ENCODE measurements at places on chromosomes 4 and X. TPM values are rescaled to one million over a fixed set of nuclear protein-coding genes. Genes with fewer than 3 reads are reported as not detected.

DNA sequence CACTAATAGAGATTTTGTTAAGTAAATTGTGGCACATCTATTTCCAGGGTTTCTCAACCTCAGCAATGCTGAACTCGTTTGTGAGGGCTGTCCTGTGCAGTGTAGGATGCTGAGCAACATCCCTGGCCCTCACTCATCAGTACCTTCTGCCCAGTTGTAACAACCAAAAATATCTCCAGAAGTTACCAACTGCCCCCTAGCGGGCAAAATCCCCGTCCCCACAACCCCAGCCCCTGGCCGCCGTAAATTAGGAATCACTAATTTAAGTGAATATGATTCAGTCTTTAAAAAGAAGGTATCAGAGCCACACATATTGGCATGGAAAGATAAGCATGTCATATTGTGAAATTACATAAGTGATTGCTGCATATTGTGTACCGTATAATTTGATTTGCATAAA is 123.4 kb downstream of the ASB9 start:
- no peak overlapping the region for H3K27ac ChIP-seq
- H3K36me3 ChIP-seq, result no peaks in the 10 kb centered on the region
- peaks cover 2% of the 10 kb centered on the region for H3K27me3 ChIP-seq
- no peak overlapping the region for H3K4me3 ChIP-seq
- peaks cover 29% of the 10 kb centered on the region for H3K4me1 ChIP-seq
- DNase-seq, result peak; percentile 39

DNA sequence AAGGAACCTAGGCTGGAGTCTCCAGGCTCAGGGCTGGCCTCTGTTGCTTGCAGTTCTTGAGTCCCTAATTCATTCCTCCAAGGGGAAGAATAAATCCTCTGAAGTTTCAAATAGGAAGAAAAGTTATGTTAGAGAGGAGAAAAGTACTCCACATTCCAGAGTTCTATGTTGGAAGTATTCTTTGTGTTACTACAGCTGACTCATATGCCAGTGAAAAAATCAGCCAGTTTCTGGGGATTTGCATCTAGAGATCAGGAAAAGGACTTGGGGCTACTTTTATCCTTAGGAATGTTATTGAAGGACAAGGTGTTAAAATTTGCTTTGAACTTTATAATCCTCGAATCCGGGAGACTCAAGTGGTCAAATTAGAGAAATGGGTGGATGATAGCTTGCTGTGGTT is 11.7 kb upstream of the NUDT9 start:
- H3K4me1 ChIP-seq, result peaks cover 17% of the 10 kb centered on the region
- no peak overlapping the region for H3K27ac ChIP-seq
- no peak overlapping the region for H3K4me3 ChIP-seq
- peaks cover 6% of the 10 kb centered on the region for H3K27me3 ChIP-seq

- H3K27ac ChIP-seq, result no peak overlapping the region
- no peaks in the 10 kb centered on the region for H3K27me3 ChIP-seq
- no peak for DNase-seq
- no peaks in the 10 kb centered on the region for H3K36me3 ChIP-seq
- H3K4me3 ChIP-seq, result no peak overlapping the region
Observed at GRCh38 chr4:186787536-186787935, 63.9 kb upstream of the FAT1 start.

GRCh38 chr4:154464654-154465053 is 26.9 kb downstream of the DCHS2 start:
- peaks cover 9% of the 10 kb centered on the region for H3K27me3 ChIP-seq
- H3K4me1 ChIP-seq, result no peaks in the 10 kb centered on the region
- no peak overlapping the region for H3K4me3 ChIP-seq
- no peaks in the 10 kb centered on the region for H3K36me3 ChIP-seq

- no peak overlapping the region for H3K4me3 ChIP-seq
- peaks cover 3% of the 10 kb centered on the region for H3K27me3 ChIP-seq
- H3K27ac ChIP-seq, result no peak overlapping the region
Observed at GRCh38 chr4:144715230-144715629, 69.3 kb downstream of the HHIP start.

DNA sequence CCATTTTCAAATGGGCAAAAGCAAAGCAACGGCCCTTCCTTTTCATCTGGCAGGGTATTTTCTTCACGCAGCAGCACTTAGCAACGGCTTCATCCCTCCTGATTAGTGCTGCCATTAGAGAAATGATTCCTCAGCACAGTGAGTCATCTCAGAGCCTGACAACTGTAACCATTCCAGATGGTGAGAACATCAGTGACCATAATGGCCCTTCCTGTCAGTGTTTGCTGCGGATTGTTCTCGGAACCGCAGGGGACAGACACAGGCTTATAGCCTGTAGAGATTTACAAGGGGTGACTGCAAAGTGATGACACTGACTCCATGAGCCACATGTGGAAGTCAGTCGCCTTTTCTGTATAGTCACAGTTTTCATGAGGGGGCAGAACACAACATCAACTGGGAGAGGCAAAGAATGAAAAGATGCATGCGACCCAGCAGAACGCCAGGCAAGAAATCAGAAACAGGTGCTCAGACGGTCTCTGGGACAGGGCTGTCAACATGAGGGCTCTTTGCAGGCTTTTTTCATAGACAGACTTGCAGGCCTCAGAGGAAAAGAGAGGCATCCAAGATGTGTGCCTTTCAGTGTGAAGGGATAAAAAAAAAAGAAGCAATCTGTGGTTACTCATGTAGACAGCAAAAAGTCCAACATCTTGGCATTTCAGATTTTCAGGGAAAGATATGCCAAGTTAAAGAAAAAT is 69.9 kb upstream of the FBXW7 start:
- H3K4me1 ChIP-seq, result no peaks in the 10 kb centered on the region
- H3K27me3 ChIP-seq, result no peaks in the 10 kb centered on the region
- no peaks in the 10 kb centered on the region for H3K36me3 ChIP-seq
- DNase-seq, result no peak
- H3K27ac ChIP-seq, result no peak overlapping the region

GRCh38 chrX:38732866-38733265 is 68.4 kb upstream of the MID1IP1 start:
- no peak for DNase-seq
- no peak overlapping the region for H3K4me3 ChIP-seq
- H3K27ac ChIP-seq, result no peak overlapping the region
- no peaks in the 10 kb centered on the region for H3K36me3 ChIP-seq
- H3K4me1 ChIP-seq, result no peaks in the 10 kb centered on the region

- H3K36me3 ChIP-seq, result no peaks in the 10 kb centered on the region
- H3K27ac ChIP-seq, result no peak overlapping the region
- no peaks in the 10 kb centered on the region for H3K4me1 ChIP-seq
- H3K4me3 ChIP-seq, result no peak overlapping the region
- no peaks in the 10 kb centered on the region for H3K27me3 ChIP-seq
Observed at GRCh38 chr4:144872508-144873225, 225.3 kb downstream of the ANAPC10 start.

DNA sequence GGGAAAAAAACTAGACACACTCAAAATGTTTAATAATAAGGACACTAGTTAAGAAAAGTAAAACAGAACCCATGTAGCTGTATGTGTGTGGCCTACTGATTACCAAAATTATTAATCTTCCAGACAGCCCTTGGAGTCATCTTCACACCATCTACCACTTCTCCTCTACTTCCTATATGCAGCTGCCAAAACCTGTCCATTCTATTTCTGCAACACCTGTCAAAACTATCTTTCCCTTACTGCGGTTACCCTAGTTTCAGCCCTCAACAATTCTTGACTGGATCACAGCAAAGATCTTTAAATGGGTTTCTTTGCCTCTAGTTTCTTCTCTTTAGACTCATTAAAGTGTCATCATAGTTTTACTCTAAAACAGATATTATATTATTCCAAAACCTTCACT is 72.6 kb downstream of the GPR82 start:
- no peak overlapping the region for H3K4me3 ChIP-seq
- H3K27ac ChIP-seq, result peak overlapping the region; percentile 69
- H3K4me1 ChIP-seq, result peaks cover 32% of the 10 kb centered on the region
- peaks cover 3% of the 10 kb centered on the region for H3K36me3 ChIP-seq
- H3K27me3 ChIP-seq, result no peaks in the 10 kb centered on the region

DNA sequence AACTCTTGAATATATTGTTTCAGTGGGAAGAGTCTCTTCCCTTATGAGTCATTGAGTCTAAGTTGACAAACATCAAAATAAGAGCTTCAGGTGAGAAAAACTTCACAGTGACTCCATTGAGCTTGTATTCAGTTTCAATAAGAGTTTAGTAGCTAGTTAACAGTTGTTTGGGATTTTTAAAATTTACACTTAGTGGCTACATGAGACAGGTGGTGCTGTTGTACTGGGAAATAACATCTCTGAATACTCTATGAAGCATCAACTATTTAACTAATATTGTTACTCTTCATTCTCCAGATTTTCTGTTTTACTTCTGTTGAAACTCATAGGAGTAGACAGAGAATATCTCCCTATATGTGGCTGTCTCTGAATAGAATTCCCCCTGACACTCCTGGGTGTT is 1609.1 kb downstream of the C4orf33 start:
- no peak overlapping the region for H3K4me3 ChIP-seq
- no peak overlapping the region for H3K27ac ChIP-seq
- no peaks in the 10 kb centered on the region for H3K36me3 ChIP-seq
- H3K4me1 ChIP-seq, result no peaks in the 10 kb centered on the region
- no peak for DNase-seq

- H3K4me1 ChIP-seq, result peaks cover 39% of the 10 kb centered on the region
- peak; percentile 75 for DNase-seq
Observed at GRCh38 chr4:108370291-108371141, 201.8 kb upstream of the LEF1 start.

GRCh38 chr4:179372242-179372641 is 1930.0 kb upstream of the AGA start:
- H3K27me3 ChIP-seq, result no peaks in the 10 kb centered on the region
- H3K36me3 ChIP-seq, result no peaks in the 10 kb centered on the region
- no peak overlapping the region for H3K4me3 ChIP-seq
- no peak overlapping the region for H3K27ac ChIP-seq

DNA sequence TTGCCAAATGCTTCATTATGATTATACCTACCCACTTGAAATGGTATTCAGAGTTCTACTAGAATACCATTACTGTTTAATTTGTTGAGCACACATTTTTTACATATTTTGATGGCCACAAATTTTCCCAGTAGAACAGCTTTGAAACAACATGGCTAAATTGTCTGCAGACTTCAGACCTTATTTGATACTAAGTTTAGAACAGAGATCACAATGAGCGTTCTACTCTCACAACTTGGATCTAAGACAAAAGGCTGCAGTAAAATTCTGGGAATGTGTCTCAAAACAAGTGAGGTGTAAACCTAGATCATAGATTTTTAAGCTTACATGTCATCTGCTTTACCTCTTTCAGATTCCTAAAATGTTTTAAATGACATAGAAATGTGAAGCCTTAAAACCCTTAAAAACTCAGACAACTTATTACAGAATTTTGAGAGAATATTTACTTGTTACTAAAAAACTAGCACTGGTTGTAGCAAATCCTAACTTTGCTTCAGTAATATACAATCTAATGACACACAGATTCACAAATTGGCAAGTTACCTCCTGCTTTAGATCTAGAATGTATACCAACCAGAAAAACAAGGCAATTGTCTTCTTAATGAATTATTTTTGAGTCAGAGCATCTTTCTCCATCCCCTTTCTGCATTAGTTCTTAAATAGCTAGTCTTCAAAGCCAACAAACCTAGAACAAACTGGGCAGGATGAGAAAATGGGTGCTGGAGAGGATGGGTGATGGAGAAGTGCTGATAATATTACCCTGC is 243.3 kb downstream of the SLC7A11 start:
- H3K36me3 ChIP-seq, result no peaks in the 10 kb centered on the region
- DNase-seq, result no peak
- H3K4me1 ChIP-seq, result no peaks in the 10 kb centered on the region
- no peaks in the 10 kb centered on the region for H3K27me3 ChIP-seq

DNA sequence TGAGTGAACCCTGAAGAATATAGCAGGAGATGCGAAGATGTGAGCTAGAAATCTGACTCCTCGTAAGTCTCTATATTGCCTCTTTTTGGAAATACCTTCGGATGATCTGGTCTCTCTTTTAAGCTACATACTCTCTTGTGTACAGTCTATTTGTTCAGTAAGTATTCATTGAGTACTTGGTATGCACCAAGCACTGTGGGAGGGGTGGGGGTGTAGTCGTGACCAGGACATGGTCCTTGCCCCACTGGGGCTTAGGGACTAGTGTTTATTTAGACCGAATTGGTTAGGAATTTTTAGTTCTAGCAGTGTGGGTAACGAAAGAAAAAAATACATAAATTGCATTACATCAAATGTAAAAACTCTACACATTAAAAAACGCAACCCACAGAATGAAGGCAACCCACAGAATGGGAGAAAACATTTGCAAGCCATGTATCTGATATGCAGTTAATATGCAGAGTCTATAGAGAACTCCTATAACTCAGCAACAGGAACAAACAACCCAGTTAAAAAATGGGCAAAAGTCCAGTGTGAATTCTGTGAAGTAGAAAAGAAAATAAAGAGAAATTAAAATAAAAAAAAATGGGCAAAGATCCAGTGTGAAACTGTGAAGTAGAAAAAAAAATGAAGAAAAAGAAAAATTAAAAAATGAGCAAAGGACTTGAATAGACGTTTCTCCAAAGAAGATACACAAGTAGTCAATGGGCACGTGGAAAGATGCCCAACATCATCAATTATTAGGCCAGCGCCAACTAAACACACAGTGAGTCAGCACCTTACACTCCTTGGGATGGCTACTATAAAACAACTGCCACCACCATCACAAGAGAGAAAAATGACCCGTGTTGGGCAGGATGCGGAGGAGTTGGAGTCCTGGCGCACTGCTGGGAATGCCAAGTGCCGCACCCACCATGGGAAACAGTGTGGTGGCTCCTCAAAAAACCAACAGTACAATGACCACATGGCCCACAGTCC is 43.8 kb downstream of the RGS12 start:
- H3K36me3 ChIP-seq, result no peaks in the 10 kb centered on the region
- no peak overlapping the region for H3K27ac ChIP-seq
- H3K27me3 ChIP-seq, result no peaks in the 10 kb centered on the region
- DNase-seq, result no peak
- peaks cover 3% of the 10 kb centered on the region for H3K4me1 ChIP-seq
- H3K4me3 ChIP-seq, result no peak overlapping the region

DNA sequence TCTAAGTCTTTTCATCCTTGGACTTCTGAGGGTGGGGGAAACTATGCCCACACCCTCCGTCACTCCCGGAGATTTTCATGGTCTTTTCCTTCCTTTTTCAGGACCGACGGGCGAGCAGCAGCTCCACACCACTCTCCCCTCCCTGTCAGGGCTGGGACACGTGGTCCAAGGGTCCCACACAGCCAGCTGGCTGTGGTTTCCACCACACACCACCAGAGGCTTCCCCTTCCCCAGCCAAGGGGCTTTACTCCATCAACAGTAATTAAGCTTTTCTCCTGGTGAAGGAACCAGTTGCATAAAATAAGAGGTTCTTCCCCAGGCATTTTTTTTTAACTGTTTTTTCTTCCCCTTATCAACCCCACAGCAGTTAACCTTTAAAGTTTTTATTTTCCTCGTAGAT is 453.9 kb downstream of the GPAT3 start:
- no peak overlapping the region for H3K27ac ChIP-seq
- DNase-seq, result no peak
- no peaks in the 10 kb centered on the region for H3K4me1 ChIP-seq
- no peaks in the 10 kb centered on the region for H3K36me3 ChIP-seq
- no peak overlapping the region for H3K4me3 ChIP-seq

GRCh38 chr4:184189966-184190365 is 27.7 kb downstream of the ENPP6 start:
- no peak overlapping the region for H3K4me3 ChIP-seq
- H3K27ac ChIP-seq, result no peak overlapping the region
- no peak for DNase-seq

HEPH gene
- total RNA-seq, result not detected

LIMCH1 gene
- not detected for total RNA-seq

FGF16 gene
- not detected for total RNA-seq

FAAH2 gene
- total RNA-seq, result 1.3 TPM

BEX1 gene
- 0.56 TPM for total RNA-seq

BMPR1B gene
- total RNA-seq, result not detected

ARHGEF6 gene
- 45.7 TPM for total RNA-seq

XAGE1A gene
- total RNA-seq, result not detected

ASB9 gene
- not detected for total RNA-seq

LANCL3 gene
- 0.34 TPM for total RNA-seq

SMIM10L2A gene
- 0.23 TPM for total RNA-seq

MAGEA1 gene
- not detected for total RNA-seq

F11 gene
- total RNA-seq, result not detected

PRDM5 gene
- total RNA-seq, result 0.52 TPM

SMS gene
- 184 TPM for total RNA-seq

All from activated CD8-positive, alpha-beta T cell treated with anti-CD3 and anti-CD28 coated beads for 36 hours (primary cell).